Renal cortical epithelial cell (primary cell): ENCODE measurements at places on chromosomes 11 and 22. TPM values are rescaled to one million over a fixed set of nuclear protein-coding genes. Genes with fewer than 3 reads are reported as not detected.
A peak's percentile ranks its signal among the peaks of the same experiment; 100 is the strongest.

ESAM gene
- 0.50 and 1.4 TPM in 2 replicates for total RNA-seq

SMC1B gene
- not detected in 2 replicates for total RNA-seq

OR52I2 gene
- not detected in 2 replicates for total RNA-seq

ZNF70 gene
- total RNA-seq, result 0.87 and 4.3 TPM in 2 replicates

RAG2 gene
- total RNA-seq, result not detected in 2 replicates

TRPC6 gene
- not detected in 2 replicates for total RNA-seq

TOP3B gene
- total RNA-seq, result 11.8 and 30.5 TPM in 2 replicates

DNA sequence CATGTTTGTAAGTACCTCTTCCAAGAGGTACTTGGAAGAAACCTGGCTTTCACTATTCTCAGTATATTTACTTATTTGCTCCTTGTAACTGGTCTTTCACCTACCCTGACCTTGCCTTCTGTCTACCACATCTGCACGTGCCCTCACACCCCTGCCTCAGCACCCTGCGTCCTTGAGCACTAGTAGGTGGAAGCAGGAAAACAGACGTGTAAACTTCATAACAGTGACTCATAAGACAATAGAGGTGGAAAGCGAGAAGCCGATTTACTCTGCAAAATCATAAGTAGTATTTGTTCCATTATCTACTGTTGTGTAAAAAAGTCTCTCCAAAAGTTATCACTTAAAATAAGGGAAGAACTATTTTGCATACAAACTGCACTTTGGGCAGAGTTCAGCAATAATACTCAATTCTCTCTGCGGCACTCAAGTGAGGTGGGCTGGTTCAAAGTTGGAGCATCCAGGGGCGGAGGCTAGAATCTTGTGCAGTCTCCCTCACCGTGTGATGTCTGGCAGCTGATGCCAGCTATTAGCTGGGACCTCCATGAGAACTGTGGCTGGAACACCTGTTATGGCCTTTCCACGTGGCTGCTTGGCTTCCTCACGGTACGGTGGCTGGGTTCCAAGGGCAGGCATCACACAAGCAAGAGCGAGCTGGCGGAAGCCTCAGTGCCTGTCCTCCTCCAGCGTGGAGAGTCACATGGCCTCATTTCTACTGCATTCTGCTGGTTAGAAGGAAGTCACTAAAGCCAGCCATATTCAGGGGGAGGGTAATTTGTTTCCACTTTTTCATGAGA is 30.4 kb downstream of the PACS1 start:
- DNase-seq, result peak; percentile 72

DNA sequence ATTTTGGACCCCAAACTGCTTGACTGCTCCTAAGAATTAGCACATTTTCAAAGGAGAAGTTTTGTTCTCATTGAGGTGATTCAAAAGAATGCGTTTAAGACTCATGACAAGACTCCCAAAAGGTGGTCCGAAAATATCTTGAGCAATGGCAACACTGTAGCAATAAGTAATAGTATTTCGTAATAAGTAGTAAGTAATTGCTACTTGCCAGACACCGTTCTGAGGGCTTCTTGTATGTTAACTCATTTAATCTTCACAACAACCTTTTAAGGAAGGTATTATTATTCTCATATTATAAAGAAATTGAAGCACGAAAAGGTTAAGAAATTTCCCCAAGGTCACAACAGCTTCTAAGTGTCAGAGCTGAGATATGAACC is 184.0 kb upstream of the SORL1-AS1 start:
- DNase-seq, result no peak

- peak; percentile 23 for DNase-seq
These were observed 301.8 kb upstream of the FAT3 start for GRCh38 chr11:91922846-91923245.

- no peak for DNase-seq
These were observed 8.3 kb downstream of the MLC1 start for GRCh38 chr22:50076646-50077535.

DNA sequence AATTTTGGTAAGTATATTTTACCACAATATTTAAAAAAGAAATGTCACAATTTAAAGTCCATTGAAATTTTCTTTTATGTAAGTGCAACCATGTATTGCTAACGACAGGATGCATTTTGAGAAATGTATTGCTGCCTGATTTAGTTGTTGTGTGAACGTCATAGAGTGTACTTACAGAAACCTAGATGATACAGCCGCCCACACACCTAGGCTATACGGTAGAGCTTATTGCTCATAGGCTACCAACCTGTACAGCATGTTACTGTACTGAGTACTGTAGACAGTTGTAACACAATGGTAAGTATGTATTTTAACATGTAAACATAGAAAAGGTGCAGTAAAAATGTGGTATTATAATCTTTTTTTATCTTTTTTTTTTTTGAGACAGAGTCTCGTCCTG is 48.1 kb downstream of the CBL start:
- DNase-seq, result no peak

- no peak for DNase-seq
These were observed 347.8 kb downstream of the MN1 start for GRCh38 chr22:27453725-27454124.

DNA sequence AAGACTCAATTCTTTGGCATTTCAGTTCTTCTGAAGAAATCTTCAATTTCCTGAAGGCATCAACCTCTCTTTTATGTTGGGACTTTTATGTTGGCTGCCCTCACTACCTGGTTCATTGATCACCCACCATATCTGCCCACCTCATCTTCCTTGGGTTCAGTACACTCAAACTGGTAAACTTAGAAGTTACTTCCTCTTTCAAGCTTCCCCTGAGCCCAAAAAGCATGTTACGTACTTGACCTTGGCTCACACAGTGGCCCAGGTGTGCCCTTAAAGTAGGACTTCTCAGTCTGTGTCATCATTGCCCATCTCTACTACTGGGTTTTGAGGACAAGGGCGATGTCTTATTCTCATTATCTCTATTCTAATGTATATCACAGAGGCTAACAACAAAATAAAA is 86.1 kb downstream of the GRIA4 start:
- no peak for DNase-seq

GRCh38 chr11:12330485-12331231 is 46.7 kb upstream of the PARVA start:
- no peak for DNase-seq

DNA sequence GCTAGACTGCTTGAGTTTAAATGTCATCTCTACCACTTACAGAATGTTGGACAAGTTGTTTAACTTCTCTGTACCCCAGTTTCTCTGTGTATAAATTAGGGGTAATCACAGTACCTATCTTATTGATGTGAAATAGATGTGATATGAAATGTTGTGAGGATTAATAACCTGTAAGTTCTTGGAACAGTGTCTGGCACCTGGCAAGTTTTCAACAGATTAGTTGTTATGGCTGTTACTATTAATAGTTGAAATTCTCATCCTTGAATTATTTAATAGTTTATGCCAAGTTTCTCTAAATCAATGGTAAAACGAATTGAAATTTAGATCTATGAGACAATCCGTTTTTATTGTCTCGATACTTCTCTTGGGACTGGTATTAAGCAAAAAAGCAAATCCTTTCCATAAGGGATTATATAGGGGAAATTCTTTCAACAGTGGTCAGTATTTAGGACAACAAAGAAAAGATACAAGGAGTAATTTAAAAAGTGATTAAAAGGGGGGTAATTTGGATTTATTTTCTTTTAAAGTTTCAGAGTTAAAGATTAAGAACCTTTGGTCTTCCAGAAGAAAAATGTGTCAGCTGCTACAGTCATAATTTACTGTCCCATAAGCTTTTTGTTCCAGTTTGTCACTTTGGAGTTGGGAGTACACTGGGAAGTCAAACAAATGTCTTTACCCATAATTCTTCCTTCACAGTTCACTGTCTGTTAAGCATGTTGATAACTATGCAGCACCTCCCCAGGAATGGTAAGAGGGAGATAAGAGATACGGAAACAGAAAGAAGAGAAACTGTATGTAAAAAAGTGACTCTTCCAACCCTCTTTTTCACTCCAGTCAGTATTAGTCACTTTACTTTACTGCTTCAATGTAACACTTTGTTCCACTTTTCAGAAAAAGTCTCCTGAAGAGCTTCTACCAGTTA is 13.2 kb downstream of the PDE3B start:
- DNase-seq, result no peak

DNA sequence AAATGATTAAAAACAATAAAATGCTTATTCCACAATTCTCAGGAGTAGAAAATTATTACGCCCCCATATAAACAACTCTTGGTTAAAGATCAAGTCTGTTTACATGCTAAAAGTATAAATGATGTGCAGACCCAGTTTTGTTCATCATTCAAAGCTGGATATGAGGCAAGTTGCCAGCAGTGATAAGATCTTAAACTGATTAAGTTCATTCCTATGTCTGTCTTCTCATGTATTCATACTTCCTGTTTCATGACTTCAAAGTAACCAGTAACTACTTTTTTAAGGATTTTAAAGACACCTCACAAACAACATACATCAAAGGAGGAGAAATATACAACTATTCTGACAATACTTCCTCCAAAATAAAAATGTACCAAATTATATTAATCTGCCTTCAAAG is 55.0 kb upstream of the ARHGAP32 start:
- no peak for DNase-seq

DNA sequence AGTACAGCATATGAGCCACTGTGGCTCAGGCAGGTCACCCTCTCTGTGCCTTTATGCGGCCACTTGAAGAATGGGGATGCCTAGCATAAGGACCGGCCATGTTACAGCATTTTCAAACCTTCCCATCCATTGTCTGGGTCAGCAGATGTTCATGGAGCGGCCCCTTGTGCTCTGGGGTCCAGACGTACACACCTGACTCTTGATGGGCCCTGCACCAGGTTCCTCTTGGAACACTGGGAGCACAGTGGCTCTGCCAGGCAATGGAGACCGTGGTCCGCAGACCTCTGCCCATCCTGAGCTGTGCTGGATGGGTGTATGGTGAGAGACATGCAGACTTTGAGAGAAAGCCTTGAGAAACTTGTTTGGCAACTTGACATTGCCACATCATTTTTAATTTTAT is 9.8 kb downstream of the PRDM11 start:
- no peak for DNase-seq

DNA sequence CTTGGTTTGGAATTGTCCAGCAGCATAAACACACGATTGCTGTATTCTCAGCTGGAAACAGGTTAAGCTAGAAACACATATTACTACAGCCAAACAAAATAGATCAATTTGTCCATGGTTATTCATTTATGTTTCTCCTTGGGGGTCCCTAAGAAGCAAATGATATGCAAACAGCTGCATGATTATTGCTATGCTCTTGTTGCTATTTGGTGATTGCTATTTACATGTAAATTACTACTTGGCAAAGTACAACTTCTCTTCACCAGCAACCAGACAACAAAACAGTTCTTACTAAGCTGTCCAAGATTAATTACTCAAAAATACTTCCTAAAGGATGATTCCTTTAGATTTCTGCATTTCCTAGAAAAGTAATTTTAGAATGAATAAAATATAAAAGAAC is 567.9 kb upstream of the ARHGAP42 start:
- DNase-seq, result no peak

DNA sequence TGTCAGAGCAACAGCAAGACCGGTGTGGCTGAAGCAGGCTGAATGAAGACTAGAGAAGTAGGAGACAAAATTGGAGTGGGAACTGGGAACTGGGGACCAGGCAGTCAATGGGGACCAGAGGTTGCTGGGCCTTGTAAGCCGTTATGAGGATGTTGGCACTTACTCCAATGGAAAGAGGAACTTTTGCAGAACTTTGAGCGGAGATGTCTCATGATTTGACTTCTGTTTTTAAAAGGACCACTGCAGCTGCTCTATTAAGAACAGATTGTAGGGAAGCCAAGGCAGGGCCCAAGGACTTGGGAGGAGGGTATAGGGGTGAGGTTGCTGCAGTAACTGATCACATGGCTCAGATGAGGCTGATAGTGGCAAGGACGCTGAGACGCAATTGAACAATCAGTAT is 34.2 kb downstream of the IL18 start:
- DNase-seq, result no peak

DNA sequence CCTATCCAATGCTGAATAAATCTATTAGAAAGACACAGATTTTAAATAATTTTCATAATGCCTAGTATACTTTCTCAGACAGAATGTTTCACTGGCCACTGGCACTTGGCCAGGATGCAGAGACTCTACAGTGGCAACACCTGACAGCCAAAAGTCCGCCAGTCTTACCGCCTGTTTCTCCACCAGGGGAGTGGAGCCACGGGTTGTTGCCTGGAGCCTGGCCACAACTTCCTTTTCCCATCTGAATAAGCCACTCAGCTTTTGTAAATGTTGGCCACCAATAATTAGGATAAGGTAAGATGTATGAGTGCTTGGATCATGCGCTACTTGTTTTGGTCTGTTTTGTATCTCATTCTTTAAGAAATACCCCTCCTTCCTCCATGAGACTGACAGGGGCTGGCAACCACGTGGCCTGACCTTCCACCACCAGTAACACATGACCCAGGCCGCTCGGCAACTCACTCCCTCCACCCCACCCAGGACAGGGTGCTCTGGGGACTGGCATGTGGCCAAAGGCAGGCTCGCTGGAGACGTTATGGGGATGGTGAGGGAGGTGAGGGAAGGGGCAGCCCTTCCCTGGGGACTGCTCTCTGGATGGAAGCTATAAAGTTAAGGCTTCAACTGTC is 93.0 kb upstream of the BID start:
- DNase-seq, result no peak

GRCh38 chr22:25976356-25976755 is 192.9 kb upstream of the SEZ6L start:
- no peak for DNase-seq

GRCh38 chr11:45178890-45179671 is 32.6 kb downstream of the PRDM11 start:
- peak; percentile 36 for DNase-seq
